ENCODE measurements at places on chromosomes 4 and X.

DNA sequence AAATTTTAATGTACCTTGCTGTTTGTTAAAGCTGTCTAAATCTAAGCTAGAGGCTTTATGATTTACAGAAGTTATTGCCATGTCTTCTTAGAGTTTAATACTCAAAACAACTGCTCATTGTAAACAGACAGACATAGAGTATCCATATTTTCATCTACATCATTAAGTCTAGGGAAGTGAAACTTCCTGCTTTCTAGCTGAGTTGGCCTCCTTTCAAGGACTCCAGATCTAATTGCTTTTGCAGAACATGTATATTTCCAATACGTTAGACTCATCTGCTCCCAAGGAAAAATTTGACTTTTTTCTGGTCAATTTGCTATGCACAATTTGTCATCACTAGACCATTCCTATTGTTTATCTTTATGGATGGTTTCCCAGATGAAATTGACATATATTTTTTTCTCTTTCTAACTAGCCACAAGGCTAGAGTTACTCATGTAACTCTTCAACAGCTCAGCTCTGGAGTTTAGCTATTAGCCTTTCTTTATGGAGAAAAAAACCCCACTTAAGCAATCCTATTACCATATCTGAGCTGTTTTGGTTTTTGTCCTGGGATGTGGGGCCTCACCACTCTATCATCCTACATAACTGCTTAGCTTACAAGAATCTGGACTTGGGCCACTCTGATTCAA, 122.9 kb downstream of the PPA2 start:
- DNase-seq, result no peak

GRCh38 chr4:142846729-142847596, 862 bp upstream of the INPP4B start:
- DNase-seq, result no peak

DNA sequence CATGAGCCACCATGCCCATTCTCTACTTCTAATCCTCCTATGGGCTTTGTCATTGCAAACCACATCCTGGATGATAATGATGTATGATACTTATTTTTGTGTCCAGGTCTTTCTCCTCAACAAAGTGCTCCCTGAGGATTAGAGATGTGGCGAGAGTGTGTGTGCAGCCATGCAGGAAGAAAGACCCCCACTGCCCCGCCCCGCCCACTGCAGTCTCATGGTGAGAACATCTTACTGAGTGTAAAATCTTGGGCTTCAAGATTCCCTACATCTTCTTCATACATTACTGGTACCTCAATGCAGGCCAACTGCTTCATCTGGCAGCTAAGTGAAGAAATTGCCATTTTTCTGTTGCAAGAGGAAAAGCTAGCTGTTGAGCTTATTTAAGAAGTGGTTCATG, 25.9 kb upstream of the MAP3K15 start:
- DNase-seq, result no peak

DNA sequence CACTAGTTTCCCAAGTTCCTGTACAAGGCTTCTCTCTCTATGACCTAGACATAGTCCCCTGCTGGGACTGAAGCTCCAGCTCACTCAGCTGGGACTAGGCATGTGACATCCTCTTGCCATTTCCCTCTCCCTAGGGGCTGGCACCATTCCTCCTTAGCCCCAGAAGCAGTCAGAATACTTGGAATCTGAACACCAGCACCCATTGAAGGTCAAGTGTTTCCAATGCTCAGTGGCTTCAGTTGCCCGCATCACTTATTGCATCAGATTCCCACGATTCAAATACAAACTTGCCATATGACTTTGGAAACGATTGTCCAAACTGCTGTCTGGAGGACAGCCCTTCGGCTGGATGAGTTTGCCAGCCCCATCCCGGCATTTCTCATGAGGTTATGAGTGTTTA, 65.5 kb upstream of the HOPX start:
- DNase-seq, result no peak

DNA sequence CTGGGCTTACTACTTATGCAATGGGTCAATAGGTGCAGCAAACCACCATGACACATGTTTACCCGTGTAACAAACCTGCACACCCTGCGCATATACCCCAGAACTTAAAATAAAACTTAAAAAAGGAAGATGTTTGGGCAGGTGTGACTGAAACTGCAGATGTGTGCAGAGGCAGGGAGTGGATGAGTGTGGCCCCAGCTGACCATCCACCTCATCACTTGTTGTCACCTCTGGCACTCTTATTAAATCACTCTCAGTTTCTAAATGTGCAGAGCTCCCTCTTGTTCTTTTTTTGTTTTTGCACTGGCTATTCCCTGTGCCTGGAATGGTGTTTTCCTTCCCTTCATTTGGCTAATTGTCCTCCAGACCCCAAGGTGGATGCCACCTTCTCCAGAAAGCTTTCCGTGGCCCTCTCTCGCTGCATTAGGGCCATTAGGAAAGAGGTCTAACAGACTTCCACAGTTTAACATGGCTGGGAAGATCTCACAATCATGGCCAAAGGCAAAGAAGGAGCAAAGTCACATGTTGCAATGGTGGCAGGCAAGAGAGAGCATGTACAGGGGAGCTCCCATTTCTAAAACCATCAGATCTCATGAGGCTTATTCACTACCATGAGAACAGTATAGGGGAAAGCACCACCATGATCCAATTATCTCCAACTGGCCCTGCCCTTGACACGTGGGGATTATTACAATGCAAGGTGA, 58.5 kb downstream of the SLC2A9 start:
- no peak for DNase-seq
